ENCODE measurements at places on chromosomes 12 and 14.
A peak's percentile ranks its signal among the peaks of the same experiment; 100 is the strongest.

- DNase-seq: no peak
Observed at GRCh38 chr14:99272899-99273765, 1.1 kb upstream of the BCL11B start.

DNA sequence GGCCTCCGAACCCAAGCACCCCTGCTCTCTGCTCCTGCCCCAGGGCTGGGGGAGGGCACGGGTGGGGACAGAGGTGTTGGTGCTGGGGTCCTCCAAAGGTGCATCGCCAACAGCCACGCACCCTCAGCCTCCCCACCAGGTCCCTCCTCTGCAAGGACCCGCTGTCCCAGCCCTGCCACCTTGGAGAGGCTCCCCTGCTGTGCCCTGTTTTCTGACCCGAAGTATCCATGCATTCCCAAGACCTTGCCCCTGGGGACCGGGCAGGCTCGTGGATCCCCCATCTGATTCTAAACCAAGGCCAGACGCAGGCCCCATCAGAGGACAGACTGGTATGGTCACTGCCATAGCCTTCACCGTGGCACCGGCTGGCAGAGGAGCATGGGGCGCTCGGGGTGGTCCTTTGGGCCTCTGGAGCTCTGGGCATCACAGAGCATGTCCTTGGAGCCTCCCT, 22.7 kb upstream of the BEGAIN start:
- no peak for DNase-seq

DNA sequence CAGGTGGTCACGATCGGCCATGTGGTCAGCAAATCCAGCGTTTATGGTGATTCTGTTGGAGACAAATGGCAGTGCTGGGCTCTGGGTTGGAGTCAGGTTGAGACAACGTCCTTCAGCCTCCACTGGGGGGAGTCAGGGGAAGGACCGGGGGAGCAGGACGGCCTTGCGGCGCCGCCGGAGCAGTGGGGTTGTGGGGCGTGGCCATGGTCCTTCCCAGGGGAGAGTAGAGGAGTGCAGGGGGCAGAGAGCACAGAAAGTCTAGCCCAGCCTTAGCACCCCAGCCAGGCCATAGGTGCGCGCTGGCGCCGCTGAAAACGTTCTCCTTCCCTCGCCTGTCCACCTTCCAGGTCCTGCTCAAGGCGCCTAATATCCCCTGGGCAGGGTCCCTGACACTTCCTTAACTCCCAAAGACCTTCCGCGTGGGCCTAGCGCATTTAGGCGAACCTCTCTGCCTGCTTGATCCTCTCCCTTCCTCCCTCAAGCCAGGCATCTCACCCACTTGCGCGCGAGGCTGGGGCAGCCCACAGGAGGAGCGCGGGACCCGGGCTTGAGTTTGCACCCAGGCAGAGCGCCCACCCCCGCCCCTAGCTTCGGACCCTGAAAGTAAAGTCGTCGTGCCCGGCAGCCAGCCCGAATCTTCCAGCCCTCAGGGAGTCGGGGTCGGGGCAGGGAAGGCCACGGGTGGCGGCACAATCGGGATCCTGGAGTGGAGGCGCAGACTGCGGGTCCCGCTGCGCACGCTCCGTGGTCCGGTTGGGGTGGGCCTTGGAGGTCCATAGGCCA, 3.1 kb upstream of the KIF26A start:
- DNase-seq: no peak

GRCh38 chr14:72925171-72925759, 999 bp upstream of the DCAF4 start:
- no peak for DNase-seq

DNA sequence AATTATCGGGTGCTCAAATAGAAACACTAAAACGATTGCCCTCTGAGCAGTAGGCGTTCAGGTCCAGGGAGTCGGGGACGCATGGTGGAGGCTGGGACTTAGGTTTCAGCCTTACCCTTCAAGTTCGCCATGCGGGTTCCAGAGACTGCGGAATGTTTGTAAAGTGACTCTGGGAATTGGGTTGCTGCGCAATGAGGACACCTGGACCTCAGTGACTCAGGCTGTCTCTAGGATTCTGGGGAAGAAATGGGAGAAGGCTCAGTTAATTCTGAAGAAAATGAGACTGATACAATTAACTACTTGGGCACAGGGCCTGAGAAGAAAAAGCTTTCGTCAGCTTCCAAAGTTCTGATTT, 1.1 kb downstream of the LGALS3 start:
- no peak for DNase-seq

- no peak for DNase-seq
Observed at GRCh38 chr14:47833011-47833410, 157.6 kb upstream of the MDGA2 start.

GRCh38 chr12:42342028-42342427, 16.1 kb downstream of the PPHLN1 start:
- no peak for DNase-seq

DNA sequence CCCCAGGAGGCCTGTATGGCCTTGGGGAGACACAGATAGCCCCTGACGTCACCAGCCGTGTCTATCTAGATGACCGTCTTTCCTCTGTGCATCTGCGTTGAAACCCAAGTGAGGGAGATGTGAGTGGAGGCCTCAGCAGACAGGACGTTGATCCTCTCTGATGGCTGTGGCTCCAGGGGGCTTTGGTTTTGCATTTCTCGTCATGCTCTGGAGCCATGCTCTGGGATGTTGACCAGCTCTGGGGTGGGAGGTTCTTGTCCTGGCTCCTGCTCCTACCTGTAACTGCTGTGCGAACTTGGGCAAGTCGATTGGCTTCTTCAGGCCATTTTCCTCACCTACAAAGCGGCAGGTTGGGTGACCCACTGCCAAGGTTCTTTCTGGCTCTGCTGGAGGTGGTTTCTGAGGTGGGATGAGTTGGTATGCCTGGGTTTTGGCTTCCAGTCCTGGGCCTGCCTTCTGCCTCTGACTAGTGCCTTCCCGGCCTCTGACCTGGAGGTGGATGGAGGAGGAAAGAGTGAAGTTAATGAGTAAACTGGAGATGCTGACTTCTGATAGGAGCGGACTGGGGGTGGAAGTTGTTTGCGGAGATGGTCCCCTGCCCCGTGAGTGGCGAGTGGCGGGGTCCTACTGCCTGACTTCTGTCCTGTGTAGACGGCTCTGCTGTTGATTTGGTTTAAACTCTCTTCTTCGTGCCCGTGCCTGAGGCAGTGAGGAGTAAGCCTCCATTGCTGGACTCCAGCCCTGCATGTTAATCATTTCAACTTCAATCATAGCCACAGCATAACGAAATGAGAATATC, 8.4 kb downstream of the TSPAN9 start:
- no peak for DNase-seq

DNA sequence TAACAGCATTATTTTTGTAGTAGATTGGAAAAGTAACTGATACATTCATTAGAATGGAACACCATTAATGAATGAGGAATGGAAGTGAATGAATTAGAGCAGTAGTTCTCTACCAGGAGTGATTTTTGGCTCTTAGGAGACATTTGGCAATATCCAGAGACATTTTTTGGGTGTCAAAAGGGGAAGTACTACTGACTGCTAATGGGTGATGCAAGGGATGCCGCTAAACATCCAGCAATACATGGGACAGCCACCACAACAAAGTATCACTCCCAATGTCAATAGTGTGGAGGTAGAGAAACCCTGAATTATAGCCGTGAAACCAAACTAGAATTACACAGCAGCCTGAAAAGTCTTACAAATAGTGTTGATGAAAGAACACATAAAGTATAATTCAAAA, 1.5 kb downstream of the CHURC1 start:
- DNase-seq: no peak

DNA sequence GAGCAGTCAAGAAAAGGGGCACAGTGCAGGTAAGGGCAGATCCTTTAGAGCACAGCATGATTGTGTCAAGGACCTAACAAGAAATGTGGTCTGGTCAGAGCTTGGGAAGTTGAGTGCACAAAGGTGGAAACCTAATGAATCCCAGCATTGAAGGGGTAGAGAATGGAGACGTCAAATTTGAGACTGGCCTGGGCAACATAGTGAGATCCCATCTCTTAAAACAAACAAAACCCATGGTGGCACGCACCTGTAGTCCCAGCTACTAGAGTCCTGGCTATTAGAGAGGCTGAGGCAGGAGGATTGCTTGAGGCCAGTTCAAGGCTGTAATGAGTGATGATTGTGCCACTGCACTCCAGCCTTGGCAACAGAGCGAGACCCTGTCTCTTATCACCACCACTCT, 37.0 kb upstream of the CCDC88C start:
- no peak for DNase-seq

DNA sequence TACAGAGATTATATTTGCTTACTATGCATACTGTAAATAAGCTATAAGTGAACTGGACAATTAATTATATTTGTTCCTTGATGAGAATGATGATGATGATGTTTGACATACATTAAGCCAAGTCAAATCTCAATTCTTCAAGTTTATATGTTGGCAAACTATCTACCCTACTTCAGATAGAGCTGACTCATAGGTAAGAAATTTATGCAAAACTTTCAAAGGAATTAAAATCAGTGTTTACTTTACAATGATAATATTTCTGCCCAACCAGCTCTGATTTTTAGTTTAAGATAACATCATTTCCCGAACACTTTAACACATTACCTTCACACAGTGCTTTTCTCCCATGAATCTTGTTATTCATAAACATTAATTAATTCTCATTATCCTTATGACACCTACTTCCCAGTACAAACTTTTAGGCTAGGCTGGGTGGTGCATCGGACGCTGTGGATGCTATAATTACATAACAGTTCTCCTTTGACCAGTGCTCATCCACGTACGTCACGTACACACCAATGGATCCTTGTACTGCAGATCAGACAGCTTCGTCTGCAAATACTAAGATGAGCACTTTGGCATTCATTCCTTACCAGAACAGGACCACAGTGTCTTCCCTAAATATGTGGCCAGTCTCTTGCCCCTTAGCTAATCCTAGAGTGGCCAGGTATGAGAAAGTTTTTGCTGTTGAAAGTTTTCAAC, 18.3 kb downstream of the BMP4 start:
- no peak for DNase-seq

DNA sequence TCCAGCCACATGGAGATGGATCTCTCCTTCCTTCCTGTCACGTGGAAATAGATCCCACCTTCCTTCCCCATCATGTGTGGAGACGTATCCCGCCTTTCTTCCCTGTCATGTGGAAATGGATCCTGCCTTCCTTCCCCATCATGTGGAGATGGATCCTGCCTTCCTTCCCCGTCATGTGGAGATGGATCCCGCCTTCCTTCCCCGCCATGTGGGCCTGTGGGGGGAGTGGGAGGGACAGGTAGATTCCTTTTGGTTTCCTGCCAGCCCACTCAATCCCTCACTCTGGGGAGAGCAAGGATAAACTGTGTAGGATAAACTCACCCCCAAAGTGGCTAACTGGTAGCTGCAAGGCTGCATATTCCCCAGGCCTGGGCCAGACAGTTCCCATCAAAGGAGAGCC, 31.7 kb upstream of the TDRD9 start:
- peak; percentile 41 for DNase-seq

DNA sequence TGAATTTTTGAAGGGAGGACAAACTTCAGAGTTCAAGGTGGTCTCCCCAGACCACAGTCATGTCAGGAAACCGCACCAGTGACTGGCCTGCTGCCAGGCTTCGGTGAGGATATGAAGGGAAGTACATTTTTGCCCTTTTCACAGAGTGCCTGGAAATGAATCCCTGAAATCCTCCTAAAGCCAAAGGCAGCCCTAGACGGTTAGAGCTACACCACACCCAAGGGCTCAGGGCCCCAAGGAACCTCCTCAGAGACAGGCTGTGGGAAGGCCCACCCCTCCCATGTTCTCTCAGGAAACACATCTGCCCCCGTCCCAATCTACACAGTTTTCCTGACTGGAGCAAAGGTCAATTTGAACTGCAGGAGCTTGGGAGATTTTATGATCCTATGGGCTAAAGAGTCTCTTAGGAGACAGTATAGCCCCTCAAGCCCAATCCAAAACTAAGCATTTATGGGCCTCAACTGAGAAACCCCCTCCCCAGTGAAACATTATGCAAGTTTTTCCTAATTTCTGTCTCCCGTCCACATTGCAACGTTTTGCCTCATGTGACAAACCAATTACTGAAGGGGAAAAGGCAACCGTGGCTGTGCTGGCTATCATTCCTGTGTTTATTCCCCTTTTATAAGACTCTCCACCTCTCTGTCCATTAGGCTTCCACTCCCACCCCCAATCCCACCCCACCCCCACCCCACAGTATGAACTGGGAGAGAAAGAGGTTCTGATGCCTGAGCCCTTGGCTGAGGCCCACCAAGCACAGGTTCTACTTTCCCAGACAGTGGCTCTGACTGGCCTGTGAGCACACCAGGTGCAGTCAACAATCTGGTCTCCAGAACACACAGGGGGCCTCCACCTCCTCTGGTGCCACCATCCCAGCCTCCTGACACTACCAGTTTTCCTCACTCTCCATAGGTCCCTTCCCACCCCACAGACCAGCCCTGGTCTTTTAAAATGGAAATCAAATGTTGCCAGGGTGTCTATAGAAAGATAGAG, 9.6 kb upstream of the RNASE1 start:
- no peak for DNase-seq

DNA sequence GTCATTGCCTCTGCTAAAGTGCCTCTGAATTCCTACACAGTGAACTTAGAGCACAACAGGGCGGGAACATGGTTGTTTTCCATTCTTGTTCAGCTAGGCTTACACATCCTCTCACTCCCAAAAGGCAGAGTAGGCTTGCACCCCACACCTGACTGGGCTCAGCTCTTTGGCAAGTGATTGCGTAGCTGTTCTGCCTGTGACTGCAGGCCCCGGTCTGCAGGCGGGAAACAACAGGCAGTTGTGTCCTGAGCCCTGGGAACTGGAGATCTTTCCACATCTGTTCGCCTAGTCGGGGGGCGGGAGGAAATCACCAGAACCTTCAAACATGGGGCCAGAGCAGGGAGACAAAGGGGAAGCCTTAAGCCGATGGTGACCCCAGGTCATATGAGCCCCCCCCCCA, 274.7 kb downstream of the ZFP36L1 start:
- no peak for DNase-seq

DNA sequence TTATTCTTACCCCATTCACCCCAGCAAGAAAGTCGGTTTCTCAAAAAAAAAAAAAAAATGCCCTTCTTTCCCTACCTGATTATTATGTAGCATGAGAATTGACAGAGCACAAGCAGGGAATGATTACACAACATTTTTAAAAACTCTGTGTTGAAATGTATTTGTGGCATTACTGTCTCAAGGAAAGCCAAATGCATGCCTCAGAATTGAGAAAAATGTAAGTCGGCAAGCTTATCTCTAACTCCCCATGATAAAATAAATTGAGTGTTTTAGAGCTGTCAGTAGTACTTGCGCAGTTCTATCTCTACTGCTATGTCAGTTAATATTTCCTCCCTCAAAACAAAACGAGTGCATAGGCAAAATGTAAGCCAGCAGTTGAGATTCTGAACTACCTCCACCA, 25.7 kb downstream of the ANO4 start:
- no peak for DNase-seq

DNA sequence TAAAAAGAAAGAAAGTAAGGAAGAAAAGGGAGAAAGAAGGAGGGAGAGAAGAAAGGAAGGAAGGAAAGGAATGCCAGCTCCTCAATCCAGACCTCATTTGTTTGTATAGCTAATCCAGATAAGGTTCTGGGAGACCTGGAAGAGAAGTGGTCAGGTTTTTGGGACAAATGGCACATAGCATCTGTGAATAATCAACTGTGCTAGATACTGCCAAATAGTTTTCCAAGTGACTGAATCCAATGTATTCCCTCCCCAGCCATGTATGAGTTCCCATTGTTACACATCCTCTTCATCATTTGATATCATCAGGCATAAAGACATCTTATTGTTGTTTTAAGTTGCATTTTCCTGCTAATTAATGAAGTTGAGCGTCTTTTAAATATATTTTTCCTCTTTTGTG, 18.6 kb upstream of the PTGR2 start:
- no peak for DNase-seq
